ENCODE measurements at places on chromosomes 7 and 10.

GRCh38 chr10:62166331-62167131 is 102.1 kb downstream of the RTKN2 start:
- no peak for DNase-seq

DNA sequence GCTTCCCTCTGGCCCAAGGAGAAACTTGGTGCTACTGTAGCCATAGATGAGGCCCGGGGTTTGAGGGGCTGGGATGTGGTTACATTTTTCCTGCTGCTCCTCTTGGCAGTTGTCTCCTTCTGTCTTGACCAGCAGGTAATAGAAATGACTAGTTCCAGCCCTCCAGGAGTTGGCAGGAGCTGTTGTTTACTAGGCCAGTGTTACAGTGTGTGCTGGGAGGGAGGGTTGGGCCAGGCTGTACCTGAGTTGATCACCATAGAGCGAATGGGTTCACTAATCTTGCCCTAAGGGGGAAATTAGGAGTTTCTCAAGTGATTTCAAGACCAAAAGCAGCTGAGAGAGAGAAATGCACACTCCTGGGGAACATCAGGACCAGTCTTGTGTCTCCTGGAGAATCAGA is 34.9 kb downstream of the PAX2 start:
- no peak for DNase-seq

DNA sequence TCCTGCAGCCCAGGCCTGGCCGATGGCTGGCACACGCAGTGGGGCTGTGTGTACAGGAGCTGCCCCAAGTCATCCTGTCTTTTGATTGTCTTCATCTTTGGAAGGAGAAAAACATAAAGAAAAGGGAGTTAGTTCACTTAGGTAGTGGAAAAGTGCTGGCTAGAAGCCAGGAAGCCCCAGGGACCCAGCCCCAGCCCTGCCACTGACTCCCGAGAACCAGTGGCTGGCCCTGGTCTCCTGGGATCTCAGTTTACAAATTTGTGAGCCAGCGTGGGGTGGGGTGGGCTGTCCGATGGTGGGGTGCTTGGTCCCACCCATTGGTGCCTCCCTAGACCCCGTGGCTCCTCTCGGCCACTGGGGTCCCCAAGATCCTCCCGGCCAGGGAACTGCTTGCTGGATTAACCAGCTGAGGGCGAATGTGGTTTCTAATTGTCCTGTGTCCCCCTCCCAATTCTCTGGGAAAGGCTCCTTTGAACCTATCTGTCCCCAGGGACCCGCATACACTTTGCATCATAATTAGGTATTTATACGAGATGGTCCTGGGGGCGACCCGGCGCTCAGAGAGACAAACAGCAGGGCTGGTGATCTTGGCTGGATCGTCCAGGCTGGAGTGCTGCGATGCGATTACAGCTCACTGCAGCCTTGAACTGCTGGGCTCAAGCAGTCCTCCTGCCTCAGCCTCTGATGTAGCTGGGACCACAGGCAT is 16.3 kb upstream of the CHST12 start:
- DNase-seq = no peak

- DNase-seq = no peak
Measured at GRCh38 chr10:89625041-89625765, 19.8 kb downstream of the PANK1 start.

GRCh38 chr7:138564365-138564764 is 104.3 kb downstream of the TRIM24 start:
- DNase-seq = no peak

GRCh38 chr10:103814626-103815370 is 40.6 kb downstream of the SH3PXD2A start:
- DNase-seq = no peak
